Right ventricle myocardium inferior (tissue), 1 donor: ENCODE measurements at places on chromosomes 6 and 20.

- no peak for DNase-seq
Measured at GRCh38 chr20:10268636-10269035, 50.0 kb downstream of the SNAP25 start.

DNA sequence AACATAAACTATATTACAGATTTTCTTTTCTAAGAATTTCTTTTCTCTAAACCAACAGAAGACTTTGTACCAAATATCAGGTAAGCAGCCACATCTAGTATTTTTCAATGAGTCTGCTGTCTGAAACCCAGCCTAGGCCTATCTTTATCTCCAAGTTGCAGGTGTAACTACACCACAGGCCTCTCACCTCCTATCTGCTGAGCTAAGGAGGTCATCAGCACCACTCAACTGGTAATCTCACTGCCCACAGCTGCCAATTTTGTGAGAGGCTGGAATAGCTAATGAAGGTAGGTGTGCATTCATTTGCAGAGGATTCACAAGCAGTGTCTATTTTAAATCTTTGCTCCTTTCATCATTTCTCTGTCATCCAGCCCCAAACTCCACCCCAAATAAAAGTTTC is 584.8 kb downstream of the HDGFL1 start:
- DNase-seq = no peak

DNA sequence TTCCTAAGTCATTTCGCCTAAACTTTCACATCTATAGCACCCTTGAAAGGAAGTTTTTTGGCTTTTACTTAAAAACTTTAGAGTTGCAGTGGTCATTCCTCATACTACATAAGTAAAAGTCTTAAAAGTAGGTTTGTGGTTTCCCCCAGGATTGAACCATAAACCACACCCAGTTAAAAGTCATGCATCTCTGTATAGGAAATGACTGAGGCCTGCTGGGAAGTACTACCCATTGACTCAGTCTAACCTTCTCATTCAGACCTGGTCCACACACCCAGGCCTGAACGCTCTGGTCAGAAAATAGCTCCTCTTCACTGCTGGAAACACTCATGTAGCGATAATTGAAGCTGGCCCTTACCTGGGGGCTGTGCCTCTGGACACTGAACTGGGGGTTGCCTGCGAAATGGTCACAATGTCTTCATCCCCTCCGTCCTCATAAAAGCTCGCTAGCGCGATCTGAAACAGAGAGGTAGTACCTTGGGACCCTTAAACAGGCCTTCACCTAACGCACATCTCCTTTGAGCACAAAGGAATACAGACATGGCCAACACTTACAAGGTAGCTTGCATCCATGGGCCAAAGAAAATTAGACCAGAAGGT is 2.6 kb downstream of the NSFL1C start:
- DNase-seq = no peak

DNA sequence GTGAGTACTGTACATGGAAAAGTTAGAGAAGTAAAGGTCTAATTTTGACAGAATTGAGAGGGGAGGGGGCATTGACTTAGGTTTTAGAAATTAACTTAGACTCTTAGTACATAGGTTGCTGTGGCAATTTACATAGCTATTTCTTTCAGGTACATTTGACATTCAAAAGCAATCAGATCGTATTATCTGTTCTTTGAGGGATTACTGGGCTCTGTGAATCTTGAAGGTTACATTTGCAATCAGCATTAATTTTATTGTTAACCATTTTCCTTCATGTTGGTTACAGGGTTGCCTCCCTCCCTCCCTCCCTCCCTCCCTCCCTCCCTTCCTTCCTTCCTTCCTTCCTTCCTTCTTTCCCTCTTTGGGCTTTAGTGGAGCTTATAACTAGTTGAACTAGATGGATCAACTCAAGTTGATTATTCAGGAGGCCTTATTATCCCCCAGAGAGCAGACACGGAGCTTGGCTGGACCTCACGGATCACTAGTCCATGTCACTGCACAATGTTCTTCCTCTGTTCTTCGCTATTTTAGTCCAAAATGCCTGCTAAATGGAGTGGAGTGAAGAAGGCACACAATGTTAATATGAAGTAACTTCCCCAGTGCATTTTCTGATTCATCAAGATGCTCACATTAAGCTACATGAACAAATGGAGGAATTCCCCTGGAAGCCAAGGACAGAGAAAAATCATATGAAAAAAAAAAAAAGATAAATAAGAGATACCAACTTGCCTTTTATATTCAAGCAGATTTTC is 87.8 kb downstream of the PLCB4 start:
- no peak for DNase-seq

DNA sequence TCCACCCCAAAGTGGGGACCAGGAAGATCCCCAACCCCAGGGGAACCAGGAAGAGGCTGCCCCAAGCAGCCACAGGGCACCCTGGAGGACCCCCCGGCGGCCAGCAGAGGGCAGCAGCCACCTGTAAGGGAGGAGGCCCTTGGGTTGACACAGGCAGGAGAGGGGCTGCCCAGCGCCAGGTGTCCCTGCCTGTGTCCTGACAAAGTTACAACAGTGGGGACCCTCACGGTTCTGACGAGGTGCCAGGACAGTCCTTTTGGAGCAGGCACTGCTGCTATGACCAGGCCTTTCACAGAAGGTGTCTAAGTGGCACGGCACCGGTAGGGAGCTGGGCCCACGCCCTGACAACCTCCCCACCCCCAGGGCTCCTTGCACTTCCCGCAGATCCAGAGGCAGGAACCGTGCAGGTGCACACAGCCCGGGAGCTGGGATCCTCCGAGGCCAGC is 176.7 kb downstream of the BMP7 start:
- DNase-seq = peak; percentile 80

GRCh38 chr6:165580136-165580535 is 82.9 kb downstream of the PDE10A start:
- no peak for DNase-seq

DNA sequence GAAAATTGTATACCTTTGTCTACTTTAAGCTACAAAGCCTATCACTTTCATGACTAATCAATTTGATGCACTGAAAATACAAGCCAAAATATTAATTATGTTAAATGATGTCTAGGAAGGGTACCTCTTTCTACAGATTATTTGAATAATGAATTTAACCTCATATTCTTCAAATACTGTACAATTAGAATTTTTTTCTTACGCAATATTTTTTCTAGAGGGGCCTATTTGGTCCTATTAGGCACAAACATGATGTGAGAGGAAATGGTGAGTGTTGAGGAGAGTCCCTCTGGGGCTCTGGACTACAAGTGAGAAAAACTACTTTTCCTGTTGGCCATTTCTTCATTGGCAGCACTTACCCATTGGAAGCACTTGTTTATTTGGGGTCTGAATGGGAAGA is 5.4 kb downstream of the DCDC2 start:
- DNase-seq = no peak

DNA sequence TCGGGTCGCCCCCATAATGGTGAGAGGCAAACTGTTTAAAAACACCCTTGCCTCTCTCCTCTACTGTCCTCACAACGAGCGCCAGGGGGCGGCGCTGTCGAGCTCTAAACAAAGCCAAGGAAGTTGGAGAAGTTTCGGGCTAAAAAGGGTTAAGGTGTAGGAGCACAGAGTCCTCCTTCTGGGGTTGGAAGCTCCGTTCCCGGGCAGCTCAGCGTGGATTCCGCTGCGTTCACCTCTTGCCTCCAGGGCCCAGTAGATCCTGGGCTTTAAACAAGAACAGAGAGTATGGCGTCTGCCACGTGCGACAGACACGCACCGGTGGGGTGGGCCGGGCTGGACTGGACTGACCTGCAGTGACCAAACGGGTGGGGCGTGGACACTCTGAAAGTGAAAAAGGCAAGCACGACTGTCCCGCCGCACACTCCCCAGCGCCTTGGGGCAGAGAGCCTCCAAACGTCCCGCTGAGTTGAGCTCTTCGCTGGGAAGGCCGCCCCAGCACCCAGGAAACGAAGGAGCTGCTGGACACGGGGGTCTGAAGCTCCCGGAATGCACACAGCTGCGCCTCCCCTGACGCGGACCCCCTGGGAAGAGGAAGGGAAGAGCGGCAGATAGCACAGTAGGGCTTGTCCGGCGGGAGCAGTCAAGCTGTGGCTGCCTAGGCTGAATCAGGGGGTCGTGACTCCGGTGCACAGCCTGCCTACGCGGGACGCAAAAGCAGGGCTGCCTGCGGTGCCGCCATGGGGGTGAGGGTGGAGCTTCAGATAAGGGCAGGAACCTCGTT is 1.6 kb upstream of the THBD start:
- DNase-seq = peak; percentile 95

- DNase-seq = no peak
Measured at GRCh38 chr6:72811971-72812421, 190.1 kb downstream of the KCNQ5 start.

GRCh38 chr6:149567945-149568585 is 1.9 kb downstream of the GINM1 start:
- DNase-seq = no peak

DNA sequence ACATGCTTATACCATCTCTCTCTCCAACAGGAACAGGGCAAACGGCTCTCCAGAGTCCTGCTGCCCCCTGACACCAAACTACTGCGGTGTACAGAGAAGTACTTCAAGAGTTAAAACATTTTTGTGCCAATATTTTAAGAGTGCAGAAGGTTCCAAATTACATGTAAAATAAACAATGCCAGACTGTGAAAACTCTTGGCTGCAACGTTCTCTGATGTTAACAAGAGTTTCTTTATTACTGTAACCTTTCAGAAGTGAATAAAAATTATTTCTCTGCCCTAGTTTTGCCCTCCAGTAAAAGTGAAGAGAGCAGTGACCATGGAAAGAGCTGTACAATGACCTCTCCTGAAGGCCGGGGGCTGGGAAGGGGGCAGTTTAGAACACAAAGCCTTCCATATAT is 41.4 kb upstream of the FAM83C start:
- DNase-seq = no peak

DNA sequence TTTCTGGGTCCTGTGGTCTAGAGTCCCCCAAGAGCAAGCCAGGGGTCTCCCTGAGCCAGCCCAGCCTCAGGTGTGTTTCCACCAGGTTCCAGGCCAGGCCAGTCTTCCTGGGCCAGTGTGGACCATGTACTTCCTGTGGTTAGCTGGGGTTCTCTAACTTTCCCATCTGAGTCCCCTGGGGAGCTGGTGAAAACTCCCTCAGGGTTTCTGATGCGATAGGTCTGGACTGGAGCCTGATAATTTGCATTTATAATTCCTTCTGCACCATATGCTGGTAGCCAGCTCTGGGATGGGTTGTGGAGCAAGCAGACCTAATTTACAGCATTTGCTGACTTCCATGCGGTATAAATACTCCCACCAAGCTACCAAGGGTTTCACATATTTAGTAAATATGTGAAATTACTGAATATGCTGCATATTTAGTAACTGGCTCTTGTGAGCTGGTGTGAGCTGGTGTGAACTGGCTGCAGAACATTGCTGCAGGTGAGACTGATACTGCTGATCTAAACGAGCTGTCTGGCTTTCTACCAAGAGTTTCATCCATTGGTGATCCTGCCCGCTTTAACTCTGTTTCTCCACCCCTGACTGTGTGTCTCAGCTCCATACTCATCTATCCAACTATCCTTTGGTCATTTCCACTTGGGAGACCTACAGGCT is 62.6 kb downstream of the RIN2 start:
- DNase-seq = no peak

DNA sequence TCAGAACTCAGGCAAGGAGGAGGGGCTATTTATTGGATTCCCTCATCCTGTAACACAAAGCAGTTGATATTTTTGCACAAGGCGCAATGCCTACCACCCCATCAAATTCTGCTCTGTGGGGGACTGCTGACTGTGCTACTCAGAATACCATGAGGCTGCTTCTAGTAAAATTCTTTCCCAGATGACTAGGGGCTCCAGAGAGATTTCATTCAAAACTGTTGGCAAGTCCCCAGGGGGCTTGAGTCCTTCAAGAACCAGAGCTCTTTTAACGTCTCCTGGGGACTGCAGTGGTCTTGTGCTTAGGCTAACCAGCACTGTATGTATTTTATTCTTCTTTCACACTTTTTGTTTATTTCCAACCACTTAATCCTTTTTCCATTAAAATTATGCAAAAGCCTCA is 365.9 kb upstream of the AGPAT4 start:
- DNase-seq = no peak

DNA sequence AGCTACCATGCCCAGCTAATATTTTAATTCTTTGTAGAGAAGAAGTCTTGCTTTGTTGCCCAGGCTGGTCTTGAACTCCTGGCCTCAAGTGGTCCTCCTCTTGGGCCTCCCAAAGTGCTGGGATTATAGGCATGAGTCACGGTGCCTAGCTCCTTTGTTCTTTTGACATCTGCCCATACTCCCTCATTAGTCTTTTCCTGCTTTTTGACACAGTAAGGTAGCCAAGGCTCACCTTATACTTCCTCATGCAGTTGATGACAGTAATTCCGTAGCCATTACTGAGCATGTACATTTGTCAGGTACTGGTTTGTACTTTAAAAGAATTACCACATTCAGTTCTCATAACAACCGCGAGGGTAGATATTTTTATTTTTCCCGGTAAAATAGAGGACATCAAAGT is 76.7 kb downstream of the CDYL start:
- no peak for DNase-seq

DNA sequence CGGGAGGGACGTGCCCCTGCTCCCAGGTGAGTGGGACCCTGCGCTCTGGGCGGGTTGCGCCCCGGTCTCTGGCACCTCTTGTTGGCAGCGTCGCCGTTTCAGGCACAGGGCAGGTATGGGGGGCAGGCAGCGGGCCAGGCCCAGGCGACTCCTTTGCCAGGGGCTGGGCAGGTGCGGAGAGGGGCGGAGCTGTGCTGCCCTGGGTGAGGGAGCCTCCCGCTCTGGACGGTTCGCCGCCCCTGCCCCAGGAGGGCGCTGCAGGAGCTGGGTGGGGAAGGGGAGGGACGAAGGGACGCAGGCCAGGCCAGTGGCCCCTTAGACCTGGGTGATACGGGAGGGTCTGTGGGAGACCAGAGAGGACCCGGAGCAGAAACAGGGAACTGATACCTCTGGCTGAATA is 663.9 kb upstream of the DEFB115 start:
- no peak for DNase-seq

DNA sequence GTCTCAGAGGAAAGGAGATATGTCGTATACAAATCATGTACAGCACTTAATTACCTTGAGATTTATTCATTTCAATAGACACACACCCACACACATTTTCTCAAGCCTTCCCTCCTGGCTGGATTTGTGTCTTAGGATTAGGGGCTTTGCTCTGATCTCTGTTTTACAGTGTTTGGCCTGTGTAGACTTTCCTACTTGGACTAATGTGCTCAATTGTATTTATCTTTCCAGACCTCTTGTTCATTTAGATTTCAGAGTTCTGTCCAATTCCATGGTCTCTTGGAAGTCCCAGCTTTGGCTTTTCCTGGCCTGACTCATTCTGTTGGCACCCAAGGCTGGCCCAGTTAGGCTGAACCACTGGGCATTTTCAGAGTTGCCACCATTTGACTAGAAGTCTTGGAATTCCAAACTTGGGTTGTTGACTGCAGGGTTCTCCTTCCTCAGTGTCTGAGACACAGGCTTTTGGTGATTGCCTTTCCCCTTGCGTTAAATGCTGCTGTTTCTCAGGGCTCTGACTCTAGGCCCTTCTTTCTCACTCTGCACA is 8.9 kb upstream of the RFPL4B start:
- DNase-seq = no peak

GRCh38 chr6:40845553-40845952 is 193.5 kb downstream of the UNC5CL start:
- no peak for DNase-seq
